ENCODE measurements at places on chromosomes 5 and 9.

GRCh38 chr5:39211773-39212172 lies 7.6 kb downstream of the FYB1 start:
- no peak for DNase-seq

GRCh38 chr5:34624691-34625090 lies 31.4 kb upstream of the RAI14 start:
- no peak for DNase-seq

GRCh38 chr9:20725675-20726074 lies 41.6 kb downstream of the FOCAD start:
- DNase-seq = no peak

DNA sequence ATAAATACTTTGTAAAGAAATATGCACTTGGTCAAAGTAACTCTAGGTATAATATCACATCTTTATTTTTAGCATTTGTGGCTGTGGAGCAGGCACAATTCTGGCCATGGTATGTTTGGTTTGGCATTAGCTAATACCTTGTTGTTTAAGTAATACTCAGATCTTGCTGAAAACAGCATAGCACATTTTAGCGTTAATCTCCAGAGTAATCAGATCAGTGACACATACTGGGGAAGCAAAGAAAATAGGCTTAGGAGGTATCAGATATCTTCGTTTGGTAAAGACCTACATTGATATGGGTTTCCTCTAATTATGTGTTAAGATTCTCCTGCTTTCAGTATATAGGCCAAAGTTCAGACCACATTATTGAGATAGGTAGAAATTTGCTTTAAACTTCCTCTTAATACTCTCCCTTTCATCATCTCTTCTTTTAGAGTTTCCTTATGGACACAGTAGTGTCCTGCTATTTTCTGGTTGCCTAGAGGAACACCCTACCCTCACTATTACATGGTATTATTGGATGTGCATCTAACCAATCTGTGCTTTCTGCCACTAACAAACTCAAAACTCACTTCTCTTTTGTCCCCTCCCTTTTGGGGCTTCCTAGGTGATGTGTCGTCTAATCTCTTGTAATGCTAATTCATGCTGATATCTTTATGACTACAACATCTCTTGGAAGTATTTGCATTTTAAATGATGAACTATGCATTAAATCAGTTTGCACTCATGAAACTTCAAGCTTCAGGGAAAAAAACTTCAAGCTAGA lies 437.3 kb upstream of the ADAMTSL1 start:
- DNase-seq = no peak

- DNase-seq = no peak
Measured at GRCh38 chr5:149485655-149486615, 65.3 kb downstream of the CSNK1A1 start.

GRCh38 chr9:134553996-134554372 lies 87.6 kb upstream of the COL5A1 start:
- DNase-seq = peak; percentile 59

GRCh38 chr5:133274597-133274935 lies 222.8 kb downstream of the HSPA4 start:
- DNase-seq = no peak
